ENCODE measurements at places on chromosomes 7 and 10.

GRCh38 chr10:73999703-74000102, 1.8 kb downstream of the VCL start:
- DNase-seq: no peak

DNA sequence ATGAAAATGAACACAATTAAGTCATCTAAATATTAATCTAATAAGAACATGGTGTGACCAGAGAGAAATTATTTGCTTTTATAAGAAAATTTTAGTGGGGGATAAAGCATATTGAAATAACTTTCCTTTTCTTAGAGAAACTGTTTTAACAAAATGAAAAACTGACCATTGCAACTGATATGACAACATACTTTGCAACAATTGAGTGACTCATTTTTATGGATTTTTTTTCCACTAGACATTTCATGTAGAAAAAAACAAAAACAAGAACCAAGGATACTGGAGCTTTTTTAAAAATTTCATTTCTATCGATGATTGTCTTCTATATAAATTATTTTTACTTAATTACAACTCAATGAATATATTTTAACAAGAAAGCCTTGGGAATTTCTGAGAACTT, 90.0 kb downstream of the C1GALT1 start:
- DNase-seq: no peak

DNA sequence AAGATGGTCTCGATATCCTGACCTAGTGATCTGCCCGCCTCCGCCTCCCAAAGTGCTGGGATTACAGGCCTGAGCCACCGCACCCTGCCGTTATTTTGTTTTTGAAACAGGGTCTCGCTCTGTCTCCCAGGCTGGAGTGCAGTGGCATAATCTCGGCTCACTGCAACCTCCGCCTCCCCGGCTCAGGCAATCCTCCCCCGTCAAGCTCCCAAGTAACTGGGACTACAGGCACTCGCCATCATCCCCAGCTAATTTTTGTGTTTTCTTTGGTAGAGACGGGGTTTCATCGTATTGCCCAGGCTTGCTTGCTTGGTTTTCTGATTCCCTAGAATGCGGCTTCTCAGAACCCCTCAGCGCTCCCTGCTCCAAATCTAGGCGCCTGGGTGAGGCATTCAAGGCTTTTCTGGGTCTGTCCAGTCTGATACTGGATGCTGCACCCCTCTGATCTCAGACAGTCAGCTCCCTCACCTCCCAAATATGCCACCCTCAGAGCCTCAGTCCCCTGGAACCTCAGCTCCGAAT, 1.3 kb downstream of the TFR2 start:
- DNase-seq: no peak

DNA sequence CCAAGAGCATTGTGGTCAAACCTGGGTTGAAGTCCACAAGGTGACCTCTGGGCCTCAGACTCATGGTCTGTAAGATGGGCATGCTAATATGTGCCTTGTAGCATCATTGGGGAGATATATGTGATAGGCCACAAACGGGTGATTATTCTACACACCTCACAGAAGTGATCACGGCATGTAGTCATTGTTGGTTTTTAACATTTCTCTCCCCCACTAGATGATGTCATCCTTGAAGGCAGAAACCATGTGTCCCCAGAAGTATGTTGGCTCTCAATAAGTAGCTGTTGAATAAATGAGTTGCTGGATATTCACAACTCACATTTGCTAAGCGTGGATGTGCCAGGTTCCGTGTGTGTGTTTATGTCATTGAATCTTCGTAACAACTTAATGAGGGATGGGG, 42.4 kb downstream of the GATA3 start:
- no peak for DNase-seq

DNA sequence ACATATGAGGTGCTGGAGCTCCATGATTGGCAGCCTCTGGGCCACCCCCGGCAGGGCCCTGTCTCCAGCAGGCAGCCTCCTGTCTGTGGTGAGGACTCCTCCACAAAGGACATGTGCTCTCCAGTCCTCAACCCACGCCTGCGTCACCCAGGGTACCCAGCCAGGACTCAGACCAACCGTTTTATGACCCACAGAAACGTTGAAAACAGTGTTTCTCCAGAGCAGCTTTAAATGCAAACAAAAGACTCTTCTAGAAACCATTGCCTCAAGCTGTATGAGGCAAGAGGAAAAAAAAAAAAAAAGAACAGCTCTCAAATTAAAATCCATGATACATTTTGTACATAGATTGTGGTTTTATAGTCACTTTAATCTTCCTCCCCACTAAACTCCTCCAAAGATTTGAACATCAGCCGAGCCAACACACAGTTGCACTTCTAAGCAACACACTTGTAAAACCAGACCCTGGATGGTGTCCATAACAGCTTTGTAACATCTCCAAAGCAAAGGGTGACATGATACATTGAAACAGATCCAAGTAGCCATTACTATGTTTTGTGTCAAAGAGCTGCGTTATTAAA, 175.0 kb upstream of the LYZL2 start:
- no peak for DNase-seq

GRCh38 chr7:144784943-144785342, 50.9 kb downstream of the TPK1 start:
- DNase-seq: no peak

DNA sequence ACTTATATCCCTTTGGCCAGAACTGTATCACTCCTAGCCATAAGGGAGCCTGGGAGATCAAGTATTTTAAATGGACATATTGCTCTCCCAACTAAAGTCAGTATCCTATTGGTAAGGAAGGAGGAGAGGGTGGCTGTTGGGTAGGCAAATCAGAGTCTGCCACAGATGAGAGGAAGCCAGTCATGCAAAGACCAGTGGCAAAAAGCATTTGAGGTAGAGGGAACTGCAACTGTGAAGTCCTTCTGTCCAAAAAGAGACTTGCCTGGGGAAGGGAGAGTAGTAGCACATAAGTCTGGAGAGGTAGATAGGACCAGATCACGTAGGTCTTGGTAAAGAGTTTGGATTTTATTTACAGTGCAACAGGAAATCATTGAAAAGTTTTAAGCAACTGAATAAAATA, 8.8 kb upstream of the CCNJ start:
- no peak for DNase-seq

- DNase-seq: no peak
Measured at GRCh38 chr7:102412548-102412947, 16.4 kb downstream of the PRKRIP1 start.

- DNase-seq: no peak
Measured at GRCh38 chr10:79434223-79434687, 11.2 kb downstream of the ZCCHC24 start.

DNA sequence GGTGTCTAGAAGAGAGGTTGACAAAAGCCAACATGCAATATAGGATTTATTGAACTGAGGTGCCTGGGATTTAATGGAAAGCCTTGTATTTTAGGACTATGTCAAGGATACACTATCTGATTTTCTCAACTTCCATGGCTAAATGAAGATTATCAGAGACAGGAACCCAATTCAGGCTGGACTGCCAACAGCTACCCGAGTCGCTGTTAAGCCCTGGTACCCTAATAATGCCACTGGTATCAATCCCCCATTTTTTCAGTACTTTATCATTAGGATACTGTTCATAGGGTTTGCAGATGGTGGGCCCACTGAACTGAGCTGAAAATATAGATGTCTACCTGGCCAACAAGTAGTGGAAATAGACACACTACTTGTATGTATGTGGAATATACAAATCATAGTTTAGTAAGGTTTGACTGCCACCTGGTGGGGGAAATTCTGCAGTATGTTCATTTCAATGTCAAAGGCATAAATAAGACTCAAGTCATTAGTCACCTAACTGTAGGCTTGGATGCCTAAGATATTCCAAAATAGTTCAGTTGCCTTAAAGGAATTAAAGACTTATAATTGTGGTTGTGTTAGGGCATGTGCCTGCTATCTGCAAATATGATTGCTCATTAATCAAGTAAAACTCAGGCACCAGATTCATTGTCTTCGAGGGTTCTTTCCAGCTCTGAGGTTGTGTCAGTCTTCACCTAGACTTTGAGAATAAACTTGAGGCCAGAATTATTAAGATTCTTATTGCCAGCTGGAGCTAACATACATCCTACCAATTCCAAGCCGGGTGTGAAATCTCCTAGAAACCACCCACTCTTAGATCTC, 34.1 kb upstream of the NOBOX start:
- peak; percentile 18 for DNase-seq

DNA sequence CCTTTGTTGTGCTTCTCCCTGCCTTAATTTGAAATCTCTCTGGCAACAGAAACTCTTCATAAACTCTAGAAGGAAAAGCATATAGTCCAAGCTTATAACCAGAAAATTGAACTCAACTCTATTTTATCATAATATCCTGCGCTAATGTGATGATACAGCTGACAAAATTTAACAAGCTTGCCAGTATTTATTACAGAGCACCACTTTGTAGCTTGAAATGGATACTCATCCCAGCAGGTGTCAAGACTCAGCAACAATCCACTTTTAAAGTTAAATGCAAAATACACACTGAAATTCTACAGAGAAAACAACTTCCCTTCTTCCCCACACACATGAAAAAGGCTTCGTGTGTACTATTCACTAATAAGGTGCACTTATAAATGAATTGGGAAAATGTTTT, 228.9 kb downstream of the AGMO start:
- no peak for DNase-seq

GRCh38 chr7:24883622-24884013, 96.4 kb downstream of the OSBPL3 start:
- no peak for DNase-seq

DNA sequence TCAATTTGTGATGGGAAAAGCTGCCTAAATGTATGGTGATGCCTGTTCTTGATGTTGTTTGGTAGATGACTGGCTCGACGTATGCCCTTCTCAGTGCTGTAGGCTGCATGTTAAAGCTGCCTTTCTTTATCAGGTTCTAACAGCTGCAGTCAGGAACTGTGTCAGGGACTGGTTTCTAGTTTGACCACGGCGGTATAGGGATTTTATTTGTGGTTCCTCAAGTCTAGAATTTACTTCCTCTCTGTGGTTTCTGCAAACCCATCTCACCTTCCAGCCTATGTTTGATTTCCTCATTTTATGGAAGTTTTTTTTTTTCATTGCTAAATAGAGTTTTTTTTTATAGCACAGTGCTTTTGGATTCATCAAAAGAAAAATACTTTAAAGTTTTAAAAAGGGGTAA, 26.5 kb downstream of the LMTK2 start:
- no peak for DNase-seq

- DNase-seq: no peak
Measured at GRCh38 chr10:60375293-60376004, 14.2 kb downstream of the ANK3 start.

GRCh38 chr10:51231754-51232153, 157.5 kb downstream of the PRKG1 start:
- DNase-seq: no peak

DNA sequence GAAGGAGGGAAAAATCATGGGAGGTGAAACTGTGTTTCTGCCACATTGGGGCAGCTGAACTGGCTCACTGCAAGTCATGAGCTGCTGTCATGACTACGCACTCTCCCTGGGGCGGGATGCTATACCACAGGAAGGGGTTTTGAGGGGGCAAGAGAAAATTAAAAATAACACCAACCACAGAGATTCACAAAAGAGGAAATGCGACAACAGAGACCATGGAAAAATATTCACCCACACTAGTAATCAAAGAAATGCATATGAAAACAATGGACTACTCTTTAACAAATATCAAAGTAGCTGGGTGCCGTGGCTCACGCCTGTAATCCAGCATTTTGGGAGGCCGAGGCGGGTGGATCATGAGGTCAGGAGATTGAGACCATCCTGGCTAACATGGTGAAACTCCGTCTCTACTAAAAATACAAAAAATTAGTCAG, 65.2 kb upstream of the TM9SF3 start:
- DNase-seq: no peak

- DNase-seq: no peak
Measured at GRCh38 chr7:28070297-28071055, 110.1 kb downstream of the JAZF1 start.

GRCh38 chr7:11749629-11750028, 82.4 kb downstream of the THSD7A start:
- DNase-seq: no peak

GRCh38 chr10:71216751-71217265, 4.4 kb downstream of the UNC5B start:
- DNase-seq: no peak

- no peak for DNase-seq
Measured at GRCh38 chr10:116168329-116168728, 104.7 kb downstream of the GFRA1 start.

DNA sequence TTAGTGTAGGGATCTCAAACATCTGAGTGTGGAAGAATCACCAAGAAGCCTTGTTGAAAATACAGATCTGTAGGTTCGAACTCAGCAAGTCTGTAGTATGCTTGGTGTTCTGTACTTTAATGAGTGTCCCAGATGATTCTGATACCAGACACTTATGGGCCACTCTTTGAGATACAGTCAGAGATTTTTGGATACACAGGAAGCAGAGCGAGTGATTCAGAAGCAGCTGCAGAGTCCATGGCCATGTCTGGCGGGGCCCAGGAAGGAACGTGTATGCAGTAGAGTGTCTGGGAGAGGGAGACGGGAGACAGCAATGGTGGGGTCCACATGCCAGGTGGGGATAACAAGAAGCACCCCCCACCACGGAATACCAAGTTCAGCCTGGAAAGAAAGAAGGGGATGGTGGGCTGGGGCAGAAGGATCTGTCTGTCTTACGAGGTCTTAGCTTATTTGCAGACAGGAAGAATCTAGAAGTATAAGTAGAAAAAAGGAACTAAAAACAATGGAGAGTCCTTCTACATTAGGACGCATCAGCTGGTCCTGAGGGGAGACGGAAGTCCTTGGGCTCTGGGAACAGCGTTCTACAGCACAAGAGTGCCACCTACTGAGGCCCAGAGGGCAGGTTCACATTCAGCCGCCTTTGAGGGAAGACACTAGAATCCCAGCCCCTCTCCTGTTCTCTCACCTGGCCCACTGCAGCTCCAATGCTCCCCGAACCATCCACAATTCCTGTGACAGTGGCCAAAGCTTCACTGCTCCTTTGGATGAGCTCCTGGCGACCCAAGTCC, 55.4 kb downstream of the SLC37A3 start:
- no peak for DNase-seq

- peak; percentile 94 for DNase-seq
Measured at GRCh38 chr7:100827330-100828226, at the start of gene EPHB4. Gene EPHB4 (minus strand): TSS chr7:100827523. CDS start chr7:100827030, 493 bp downstream.

GRCh38 chr10:63229161-63229560, 96.0 kb downstream of the NRBF2 start:
- DNase-seq: no peak

GRCh38 chr7:158865462-158865922, 9.1 kb downstream of the DYNC2I1 start:
- no peak for DNase-seq

All from right kidney (tissue), 9 donors.